ENCODE measurements at places on chromosomes 5 and 9.

- no peak for DNase-seq
Measured at GRCh38 chr5:172410662-172411483, 43.5 kb downstream of the SH3PXD2B start.

DNA sequence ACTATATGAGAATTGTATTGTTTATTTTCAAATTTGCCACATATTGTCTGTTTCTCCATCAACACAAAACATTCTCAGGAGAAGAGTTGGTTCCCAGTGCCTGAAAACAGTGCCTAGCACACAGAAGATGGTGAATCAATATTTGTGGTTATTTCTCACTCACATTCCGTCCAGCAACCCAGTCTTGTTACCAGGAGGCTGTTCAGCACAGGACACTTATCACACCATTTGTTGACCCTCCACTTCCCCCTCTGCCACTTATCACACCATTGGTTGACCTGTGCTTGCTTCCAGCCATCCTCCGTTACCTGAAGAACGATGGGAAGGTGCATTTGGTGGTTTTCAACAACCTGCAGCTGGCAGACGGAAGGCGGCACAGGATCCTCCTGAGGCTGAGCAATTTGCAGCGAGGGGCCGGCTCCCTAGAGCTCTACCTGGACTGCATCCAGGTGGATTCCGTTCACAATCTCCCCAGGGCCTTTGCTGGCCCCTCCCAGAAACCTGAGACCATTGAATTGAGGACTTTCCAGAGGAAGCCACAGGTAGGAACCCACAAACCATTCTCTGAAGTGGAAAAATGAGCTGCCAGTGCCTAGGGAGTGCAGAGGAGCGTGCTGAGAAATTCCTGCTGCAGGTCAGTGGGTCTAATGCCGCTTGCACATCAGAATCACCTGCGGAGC, 20.5 kb downstream of the THBS4 start:
- no peak for DNase-seq

DNA sequence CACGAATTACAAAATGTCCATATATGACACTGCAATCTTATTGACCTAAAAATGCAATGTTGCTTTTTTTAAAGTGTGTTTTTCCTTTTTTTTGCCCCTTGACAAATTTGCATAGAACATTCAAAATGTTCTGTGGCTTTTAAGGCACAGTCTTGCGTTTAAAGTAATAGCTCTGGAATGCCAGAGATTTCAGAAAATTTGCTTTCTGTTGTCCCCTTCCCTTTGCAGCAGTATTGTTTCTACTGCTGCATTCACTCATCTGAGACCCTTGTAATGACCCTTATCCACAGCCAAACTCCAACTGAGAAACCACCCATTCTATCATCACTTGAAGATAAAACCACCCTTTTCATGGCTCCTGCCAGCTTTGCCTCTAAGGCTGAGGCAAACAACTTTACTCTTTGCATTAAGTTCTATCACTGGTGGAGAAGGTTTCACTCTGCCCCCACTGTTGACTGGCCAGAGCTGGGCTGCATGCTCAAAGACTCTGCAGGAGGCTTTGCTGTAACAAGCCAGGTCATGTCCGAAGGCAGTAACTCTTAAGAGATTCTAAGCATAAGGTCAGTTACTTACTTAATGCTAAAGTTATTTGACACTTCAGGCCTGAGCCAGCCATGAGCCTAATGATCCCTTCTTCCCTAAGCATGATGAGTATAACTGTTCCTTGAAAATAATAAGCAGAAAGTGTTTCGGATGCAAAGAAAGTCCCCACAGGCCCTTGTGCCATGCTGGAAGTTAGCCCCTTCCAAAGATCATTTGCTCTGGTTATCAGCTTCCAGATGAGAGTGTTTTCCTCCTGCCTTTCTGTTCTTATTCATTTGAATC, 101.9 kb downstream of the CD180 start:
- DNase-seq = no peak

DNA sequence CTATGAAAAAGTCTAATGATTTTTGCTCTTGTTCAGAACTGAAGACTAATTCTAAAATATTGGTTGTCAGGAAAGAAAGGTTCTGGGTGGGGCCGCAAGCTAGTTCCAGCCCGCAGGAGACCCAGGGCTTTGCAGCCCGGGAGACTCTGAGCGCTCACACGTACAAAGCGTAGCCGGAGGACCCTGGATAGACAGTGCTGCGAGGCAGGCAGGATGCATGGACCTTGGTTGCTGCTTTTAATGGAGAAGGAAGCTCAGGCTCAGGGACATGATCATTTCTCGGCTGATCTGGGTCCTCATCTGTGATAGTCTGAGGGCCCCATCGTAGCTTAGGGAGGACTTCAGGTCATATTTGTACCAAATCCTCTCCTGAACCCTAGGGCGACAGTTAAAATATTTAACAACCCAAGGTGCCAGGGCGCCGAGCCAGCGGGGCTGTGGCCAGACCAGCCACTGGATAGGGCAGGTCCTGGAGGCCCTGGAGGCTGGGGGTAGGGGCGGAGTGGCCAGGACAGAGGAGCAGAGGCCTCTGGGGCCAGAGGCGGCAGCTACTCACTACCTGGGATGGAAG, 70.1 kb upstream of the UNC5A start:
- no peak for DNase-seq
